Activated T-helper 2 cell treated with anti-CD3 and anti-CD28 coated beads, Interferon-gamma antibody, Interleukin-2, Interleukin-4, amounts not matched to agents 10 μg/mL and 5 μg/mL and 100 μg/mL, durations not matched to agents 14 hours and 24 hours and 36 hours (primary cell): ENCODE measurements at places on chromosomes 6 and 20.
A peak's percentile ranks its signal among the peaks of the same experiment; 100 is the strongest.

DNA sequence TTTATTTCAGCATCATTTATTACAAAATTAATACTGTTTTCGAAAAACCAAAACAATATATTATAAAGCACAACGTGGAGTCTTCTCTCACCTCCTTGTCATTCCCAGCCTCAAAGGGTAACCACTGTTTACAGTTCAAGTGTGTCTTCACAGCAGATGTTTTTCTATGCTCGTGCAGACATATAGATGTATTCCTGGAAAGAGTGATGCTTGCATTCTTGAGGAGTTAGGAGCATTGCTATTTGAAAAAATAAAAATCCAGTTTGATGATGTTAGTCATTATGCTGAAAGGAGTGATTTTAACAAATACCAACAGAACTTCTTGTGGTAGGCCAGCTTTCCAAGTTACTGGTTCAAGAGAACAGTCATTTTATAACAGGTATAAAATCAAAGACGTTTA lies 234.9 kb downstream of the BCKDHB start:
- no peak for DNase-seq

DNA sequence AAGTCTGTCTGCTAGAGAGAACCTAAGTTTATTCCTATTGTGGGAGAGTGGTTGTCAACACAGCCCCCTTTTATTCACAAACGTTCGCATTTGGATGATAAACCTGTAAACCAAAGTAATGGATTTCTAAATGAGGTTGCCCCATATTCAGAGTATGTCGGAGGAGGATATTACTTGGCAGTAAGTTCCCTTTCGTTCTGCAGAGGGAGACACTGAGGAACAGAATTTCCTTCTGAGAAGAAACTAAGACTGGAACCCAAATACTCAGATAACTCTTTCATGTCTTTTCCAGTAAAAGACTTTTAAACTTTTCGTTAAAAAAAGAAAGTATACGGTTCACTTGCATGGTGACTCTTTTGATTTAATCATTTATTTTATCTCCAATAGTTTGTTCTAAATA lies 754.6 kb upstream of the MMS22L start:
- DNase-seq, result no peak

DNA sequence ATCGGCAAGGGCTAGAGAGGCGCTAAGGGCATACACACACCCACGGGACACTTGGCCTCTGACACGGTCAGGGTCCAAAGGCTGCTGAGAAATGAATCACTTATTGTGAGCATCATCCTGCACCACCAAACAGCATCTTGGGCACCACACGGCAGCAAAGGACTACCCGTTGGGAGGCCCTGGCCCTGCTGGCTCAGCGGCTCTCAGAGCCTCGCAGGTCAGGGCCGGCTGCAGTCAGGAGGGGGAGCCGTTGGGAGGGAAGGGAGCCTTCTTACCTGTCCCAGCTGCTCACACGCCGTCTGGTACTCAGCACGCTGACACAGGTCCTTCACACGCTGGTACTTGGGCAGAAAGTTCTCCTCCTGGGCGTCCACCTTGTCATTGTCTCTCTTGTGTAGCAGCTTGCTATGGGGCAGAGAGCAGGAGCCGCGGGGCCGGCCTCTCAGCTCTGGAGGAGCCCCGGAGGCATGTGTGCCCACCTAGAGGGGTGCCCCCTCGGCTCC lies 109.0 kb downstream of the SULF2 start:
- DNase-seq, result no peak

- DNase-seq, result no peak
Observed at GRCh38 chr6:14751645-14752175, 494.2 kb upstream of the JARID2 start.

- no peak for DNase-seq
Observed at GRCh38 chr20:31637660-31638059, at the start of gene COX4I2. Gene COX4I2, plus strand, starts transcription at chr20:31637912. Its CDS starts 1,106 bp downstream, at chr20:31639018.

DNA sequence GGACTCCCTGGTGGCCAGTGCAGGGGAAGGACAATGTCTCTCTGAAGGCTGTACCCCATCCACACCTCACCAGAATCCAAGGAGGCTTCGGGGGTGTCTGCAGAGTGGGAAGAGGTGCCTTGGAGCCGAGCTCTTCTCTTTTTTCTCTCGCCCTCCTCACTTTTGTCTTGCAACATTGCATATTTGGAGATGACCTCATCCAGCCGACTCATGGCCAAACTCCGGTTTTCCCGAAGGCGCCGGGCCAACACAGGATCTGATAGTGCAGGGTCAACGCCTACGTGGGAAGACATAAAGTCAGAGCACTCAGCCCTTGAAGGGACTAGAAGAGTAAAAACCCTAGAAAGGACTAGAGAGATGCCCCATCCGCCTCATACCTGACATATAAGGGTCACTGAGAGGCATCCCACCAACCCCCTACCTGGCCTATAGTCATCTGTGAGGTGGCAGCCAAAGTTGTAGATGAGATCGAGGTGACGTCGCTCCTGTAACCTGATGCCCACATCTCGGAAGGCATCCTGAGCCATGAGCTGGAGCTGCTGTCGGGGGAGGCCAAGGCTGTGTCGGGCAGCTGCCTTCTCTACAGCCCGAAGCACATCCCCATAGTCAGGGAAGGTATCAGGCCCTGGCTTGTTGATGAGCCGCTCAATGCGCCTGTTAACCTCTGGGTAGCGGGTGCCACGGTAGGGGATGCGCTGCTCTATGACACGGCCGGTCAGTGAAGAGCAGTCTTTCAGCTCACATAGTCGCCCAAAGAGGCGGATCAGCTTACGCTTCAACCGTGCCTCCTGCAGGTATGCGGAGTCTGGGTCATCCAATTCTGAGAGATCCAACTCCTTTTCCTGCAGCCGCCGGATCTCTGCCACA lies 3.0 kb upstream of the ZBTB22 start:
- no peak for DNase-seq

GRCh38 chr6:44270526-44271405 lies 516 bp downstream of the TMEM151B start:
- DNase-seq, result no peak

DNA sequence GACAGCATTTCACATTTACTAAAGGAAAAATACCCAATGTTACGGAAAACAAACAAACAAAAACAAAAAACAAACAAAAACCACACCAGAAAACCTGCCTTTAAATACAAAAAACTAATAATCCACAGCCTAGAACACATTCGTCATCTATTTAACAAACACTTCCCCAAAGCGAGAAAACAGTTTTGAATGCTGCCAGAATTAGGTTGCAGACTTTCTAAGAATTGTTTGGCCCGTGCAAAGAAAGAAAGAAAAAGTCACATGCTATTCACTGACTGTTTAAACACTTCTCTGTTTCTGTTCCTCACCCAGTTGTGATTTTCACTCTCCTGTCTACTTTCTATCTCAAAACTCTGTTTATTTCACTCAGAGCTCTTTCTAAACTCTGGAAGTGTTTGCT lies 52.5 kb downstream of the BCAS1 start:
- no peak for DNase-seq

DNA sequence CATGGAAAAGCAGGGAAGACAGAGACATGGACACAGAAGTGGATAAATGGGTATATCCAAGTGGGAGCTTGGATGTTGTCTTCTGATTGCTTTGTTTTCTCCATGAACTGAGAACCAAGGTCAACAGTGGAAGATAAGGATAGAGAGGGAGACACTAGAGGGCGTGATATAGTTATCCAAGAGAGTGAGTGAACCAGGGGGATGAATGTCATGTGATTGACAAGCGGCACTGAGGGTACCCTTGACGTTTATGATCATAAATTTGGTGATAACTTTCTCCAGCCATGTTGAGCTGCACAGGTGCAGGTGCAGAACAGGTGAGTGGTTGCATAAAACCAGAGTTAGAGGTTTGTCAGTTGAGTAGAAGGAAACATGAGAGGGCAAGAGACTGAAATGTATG lies 20.7 kb downstream of the EBF4 start:
- no peak for DNase-seq

- peak; percentile 9 for DNase-seq
Observed at GRCh38 chr6:64330694-64331307, 695.2 kb downstream of the PHF3 start.

GRCh38 chr6:4358414-4359107 lies 223.2 kb upstream of the ECI2 start:
- DNase-seq, result no peak

DNA sequence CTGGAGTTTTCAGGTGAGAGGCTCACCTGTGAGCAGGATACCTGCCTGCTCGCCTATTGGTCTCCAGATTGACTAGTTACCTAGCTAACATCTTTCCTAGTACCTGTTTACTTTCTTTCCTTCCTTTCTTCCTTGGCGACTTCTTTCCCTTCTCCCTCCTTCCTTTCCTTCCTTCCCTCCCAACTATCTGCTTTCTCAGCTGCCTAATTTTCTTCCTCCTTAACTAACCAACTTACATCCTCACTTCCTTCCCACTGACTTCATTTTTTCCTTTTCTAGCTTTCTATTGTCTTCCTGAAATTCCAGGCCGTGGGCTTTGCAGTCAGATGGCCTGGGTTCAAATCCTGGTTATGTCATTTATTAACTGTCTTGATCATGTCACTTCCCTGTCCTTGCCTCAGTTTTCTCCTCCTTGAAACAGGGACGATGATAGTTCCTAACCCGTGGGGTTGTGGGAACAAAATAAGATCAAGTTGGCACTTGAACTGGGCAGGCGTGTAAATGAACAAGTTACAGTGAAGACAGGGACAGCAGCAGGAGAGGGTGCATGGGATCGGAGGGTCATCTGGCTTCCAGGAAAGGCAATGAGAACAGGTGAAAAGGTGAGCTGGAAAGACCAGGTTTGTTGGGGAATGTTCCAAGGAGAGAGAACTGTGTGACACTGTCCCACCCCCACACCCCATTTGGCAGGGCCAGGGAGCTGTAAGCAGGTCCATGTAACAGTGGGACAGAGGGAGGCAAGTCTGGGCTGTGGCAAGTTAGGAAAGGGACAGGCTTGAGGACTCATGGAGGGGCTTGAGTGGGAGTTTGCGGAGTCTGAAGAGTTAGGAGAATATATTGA lies 540 bp downstream of the SGK2 start:
- DNase-seq, result no peak

GRCh38 chr6:25056130-25056529 lies 120.4 kb upstream of the RIPOR2 start:
- DNase-seq, result peak; percentile 74

DNA sequence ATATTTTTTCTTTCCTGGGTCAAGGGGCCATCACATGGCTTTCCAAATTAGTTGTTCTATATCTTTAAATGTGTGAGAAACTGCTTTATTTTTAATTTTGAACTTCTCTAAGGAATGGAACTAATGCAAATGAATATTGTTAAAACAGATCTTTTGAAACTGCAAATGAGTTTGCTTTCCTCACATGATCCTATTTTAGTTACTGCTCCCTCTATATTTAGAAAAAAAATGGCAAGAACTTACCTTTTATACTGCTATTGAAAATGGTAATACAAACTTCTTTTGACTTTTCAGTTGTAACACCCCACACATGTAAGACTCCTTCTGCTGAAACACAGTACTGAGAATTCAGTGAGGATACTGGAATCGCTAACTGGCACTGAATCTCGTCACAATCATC lies 15.9 kb downstream of the IFNGR1 start:
- DNase-seq, result no peak

DNA sequence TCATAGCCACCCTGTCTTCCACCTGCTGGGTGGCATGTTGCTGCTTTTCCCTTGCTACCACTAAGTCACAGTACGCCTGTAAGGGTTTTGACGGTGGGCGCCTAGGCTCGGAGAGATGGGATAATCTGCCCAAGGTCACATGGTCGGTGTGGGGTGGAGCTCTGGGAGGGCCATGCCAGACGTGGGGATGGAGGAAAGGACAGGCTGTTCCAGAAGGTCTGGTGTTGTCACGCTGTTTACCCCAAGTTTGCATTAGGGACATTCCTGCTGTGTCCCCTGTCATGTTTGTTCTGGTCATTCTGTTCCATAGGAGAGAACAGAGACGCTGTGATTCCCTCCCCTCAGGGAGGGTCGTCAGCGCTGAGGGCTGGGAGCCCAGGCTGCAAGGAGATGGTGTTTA lies 16.1 kb downstream of the IP6K3 start:
- DNase-seq, result no peak

GRCh38 chr20:41345729-41346067 lies 5.1 kb downstream of the LPIN3 start:
- no peak for DNase-seq

- peak; percentile 45 for DNase-seq
Observed at GRCh38 chr20:53642196-53643030, 48.8 kb upstream of the ZNF217 start.

DNA sequence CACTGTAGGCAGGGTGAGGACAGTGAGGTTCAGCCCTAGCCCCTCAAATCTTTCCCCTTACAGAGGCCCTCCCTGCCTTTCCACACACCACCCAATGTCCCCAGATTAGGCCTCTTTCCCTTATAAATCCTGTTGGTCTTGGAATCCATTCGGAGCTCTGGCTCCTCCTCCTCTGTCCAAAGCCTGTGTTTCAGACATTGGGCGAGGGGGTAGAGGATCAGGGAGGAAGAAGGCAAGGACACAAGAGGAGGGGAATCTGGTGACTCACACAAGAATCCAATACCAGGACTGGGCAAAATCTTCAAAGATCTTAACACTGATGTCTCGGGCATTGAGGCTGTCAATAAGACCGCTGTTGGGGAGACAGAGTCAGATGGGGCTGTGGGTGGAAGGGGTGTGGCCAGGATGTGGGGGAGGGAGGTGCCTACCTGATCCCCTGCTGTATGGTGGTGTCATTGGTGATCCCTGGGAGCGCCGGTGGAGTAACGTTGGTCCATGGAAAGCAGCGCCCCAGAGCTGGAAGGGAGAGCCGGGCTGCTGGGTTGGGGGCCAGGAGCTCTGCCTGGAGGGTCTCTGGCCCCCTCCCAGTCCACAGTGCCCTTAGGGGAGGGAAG lies 7.6 kb downstream of the SLC44A4 start:
- no peak for DNase-seq

DNA sequence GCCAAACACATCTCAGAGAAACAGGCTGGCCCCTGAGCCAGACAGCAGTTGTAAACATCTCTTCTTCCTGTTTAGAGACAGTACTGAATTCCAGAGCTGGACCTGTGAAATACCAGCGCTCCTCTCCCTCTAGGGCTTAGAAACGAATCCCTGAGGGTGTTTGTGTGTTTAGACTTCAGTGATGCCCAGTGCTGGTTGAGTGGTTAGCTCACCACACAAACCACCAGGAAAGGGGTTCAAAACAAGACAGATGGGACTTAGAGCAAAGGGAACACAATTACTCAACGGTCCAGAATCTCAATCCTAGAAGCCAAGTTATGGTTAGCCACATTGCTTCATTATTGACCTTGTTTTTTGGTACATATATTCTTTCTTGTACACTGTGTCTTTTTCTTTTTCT lies 108.7 kb upstream of the TMEM170B start:
- no peak for DNase-seq
